Fibroblast of skin of abdomen (primary cell): ENCODE measurements at places on chromosomes 12 and 14.
A peak's percentile ranks its signal among the peaks of the same experiment; 100 is the strongest.

DNA sequence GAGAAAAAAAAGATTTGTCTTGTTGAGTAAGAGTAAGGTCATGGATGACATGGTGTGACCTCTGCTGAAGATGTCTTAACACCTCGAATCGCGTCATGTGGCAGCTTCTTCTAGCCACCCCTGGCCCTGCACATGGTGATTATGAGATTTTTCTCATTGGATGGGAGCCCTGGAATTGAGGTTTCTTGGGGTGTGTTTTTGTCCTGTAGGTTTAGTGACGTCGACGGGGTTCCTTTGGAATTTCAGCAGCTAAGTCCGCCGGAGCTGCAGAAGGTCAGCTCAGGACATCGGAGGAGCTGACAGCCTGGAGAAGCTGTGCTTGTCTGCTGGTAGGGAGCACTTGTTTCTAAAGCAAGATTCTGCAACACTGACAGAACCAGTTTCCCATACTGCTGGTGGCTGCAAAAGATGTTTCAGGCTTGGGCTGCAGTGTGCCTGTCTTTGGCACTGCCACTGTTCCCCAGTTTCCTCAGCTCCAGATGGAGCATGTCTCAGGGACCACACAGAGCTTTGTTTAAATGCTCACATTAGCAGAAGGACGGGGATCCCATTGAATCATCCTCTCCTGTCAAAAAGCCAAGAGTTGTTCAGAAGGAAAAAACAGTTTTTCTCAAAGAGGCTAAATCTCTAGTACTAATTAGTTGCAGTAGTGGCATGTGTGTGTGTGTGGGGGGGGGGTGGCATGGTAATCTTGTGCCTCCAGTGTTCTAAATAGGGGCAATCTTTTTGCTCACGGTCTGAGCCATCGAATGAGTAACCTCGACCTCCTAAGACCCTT lies 5.2 kb upstream of the FOS start:
- DNase-seq, result peak; percentile 84

DNA sequence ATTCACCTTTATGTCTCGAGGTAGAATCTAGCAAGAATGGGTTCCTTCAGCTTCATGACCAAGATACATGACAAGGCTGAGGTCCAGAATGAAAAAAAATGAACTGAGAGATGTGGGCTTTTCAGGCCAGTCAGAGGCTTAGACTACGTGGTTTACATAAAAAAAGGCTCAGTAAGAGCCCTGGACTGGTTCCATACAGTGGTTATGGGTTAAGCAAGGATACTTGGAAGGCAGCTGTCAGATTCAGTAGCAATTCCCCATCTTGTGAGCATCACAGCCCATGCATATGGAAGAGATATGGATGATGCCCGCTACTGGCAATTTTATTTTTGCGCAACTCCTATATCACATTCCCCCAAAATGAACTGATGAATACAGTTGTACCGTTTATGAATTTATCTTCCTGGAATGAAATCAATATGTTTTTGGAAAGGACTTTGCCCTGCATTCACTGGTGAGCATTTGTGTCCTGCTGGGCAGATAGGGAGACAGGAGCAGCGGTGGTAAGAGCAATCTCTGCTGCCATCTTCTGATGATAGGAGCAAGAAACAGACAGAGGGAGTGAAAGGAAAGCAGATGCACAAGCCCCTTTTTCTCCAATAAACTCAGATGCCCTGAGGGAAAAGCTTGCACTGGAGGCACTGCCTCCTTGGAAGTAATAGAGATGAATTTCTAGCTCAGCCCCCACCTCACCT lies 280.4 kb downstream of the GALC start:
- DNase-seq, result peak; percentile 77

- DNase-seq, result peak; percentile 28
Measured at GRCh38 chr14:65210822-65211182, 108.5 kb upstream of the MAX start.

- DNase-seq, result peak; percentile 84
Measured at GRCh38 chr12:103868215-103868614, 27.2 kb upstream of the NT5DC3 start.

- no peak for DNase-seq
Measured at GRCh38 chr12:104761091-104761490, 197.0 kb downstream of the SLC41A2 start.

- DNase-seq, result no peak
Measured at GRCh38 chr12:5921027-5921909, 23.8 kb downstream of the ANO2 start.

DNA sequence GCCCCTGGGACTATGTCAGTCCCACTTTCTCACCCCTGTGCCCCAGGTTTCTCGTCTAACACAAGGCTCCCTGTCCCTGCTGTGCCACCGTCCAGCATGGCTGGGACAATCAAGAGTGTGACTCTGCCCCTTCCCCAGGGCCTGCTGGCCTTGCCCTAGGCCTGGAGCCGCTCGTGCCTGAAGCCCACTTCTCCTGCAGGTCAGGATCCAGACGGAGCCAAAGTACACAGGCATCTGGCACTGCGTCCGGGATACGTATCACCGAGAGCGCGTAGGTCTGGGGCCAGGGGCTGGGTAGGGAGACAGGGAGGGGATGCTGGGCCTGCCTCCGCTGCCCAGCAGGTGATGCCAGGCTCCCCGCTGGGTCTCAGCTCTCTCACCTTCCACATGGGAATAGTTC lies 2.8 kb downstream of the SLC25A47 start:
- no peak for DNase-seq

DNA sequence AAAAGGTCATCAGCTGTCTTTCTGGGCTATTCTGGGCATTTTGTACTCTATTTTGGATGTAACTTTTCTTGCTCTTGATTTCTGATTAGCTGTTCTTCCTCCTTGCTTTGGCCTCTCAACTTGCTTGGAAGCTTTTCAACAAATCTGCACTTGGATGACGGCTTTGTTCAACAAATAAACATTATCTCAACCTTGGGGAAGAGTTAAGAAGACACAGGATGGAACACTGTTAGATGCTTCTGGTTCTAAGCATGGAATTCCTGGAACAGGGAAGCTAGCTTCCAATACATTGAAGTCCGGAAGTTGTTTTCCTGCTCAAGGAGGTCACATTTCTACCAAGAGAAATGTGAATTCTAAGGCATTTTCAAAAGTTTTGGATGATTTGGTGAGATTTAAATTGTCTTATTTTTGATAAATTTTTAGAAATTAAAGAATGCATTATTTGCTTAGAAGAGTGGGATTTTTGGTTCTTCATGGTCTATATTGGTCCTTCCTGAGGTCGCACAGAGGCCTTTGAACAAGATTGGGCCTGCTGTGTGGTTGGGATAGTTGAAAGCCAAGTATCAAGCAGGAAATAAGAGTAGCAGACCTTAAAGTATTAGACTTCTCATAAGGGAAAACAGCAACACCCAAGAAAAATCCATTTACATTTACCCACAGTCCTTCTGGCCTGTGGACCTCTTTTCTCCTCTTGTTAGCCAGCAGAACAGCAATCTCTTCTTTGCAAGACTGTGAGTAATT lies 59.2 kb downstream of the PPFIBP1 start:
- no peak for DNase-seq

DNA sequence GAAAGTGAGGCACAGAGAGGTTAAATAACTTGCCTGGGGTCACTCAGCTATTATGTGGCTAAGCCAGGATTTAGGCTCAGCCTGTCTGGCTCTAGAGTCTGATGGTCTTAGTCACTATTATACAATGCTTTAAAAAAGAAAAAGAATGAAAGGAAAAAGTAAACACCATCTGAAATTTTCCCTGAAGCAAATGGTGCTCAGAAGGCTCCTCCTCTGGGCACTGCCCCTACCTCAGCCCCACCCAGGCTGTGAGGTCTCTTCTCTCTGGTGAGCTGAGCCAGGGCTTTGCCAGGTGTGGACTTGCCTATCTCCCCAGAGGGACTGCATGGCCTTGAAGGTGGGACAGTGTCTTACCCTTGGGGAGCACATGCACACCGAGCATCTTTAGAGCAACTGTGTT lies 117.5 kb upstream of the DYRK2 start:
- no peak for DNase-seq

GRCh38 chr12:5768581-5769196 lies 176.4 kb downstream of the ANO2 start:
- no peak for DNase-seq

DNA sequence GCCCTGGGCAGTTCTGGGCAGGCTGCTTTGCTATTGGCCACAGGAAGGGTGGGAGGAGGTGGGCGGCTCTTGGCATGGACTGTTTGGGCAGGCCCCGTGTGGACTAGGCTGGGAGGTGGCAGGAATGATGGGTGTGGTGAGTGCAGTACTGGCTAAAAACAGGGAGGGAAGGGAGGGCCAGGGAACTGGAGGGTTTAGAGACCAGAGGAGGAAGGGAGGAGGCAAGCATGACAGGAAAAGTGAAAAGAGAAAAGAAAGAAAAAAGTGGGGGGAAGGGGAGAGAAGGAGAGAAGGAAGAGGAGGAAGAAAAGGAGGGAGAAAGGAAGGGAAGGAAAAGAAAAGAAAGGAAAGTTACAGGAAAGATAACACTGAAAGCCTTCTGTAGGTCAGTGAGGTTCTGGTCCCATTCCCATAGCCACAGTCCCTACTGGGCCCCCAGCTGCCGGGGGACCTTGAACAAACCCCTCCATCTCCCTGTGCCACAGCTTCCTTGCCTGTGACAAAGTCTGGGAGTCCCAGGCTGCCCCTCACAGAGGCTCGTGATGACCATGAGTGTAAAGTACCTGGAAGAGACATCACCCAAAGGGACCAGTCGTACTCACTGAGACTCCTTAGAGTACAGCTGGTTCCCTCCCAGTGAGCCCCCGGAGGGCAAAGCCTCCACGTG lies 1.1 kb upstream of the C14orf132 start:
- no peak for DNase-seq

DNA sequence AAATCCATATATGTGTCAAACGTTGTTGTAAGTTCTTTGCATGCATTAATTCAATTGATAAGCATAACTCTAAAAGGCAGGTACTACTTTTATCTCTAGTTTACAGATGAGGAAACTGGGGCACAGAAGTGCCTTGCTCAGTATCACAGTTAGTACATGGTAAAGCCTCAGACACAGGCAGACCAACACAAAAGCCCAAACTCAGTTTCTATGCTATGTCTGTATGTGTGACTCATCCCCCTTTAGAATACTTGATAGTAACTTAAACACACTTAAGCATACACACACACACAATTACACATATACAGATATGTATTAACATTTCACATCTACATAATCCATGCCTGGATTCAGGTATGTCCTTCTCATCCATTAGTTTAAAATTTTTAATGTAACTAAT lies 88.0 kb downstream of the EPS8 start:
- DNase-seq, result peak; percentile 51

DNA sequence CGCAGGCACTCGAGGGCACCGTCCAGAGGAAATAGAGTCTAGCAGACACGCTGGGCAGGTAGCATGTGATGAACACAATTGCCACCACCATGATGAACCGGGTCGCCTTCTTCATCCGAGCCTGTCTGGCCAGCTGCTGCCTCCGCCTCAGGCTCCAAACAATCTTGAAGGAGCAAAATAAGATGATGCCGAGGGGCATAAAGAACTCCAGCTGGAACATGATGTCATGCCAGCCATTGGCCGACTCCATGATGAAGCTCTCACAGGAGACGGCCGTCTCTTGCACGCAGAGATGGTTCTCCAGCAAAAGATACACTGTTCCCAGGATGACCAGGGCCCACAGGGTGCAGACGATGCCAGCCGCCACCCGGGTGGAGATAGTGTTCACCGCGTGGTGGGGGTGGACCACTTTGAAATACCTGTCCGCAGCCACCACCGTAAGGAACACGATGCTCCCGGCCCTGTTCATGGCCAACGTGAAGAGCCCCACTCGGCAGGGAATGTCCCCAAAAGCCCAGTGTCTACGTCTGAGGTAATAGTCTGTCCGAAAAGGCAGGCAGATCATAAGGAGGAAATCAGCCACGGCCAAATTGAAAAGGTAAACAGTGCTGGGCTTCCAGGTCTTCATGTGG lies 945 bp downstream of the HCAR1 start:
- no peak for DNase-seq

GRCh38 chr14:106269029-106269428 lies 742.6 kb downstream of the TMEM121 start:
- DNase-seq, result no peak

- peak; percentile 77 for DNase-seq
Measured at GRCh38 chr14:44316647-44317440, 190.2 kb downstream of the FSCB start.

DNA sequence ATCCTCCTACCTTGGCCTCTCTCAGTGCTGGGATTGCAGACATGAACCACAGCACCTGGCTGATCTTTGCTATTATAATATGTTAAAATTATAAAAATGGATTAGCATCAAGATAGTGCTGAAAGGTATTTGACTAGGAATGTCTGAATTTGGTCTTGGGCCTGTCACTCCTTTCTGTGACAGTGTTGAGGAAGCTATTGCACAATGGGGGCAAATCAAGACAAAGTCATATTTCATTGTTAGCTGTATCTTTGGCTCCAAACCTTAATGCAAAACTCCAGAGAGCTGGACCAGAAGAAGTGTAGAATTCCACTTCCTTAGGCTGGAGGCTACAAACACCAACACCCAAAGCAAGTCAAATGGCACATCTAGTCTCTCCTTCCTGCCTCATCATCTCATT lies 42.2 kb downstream of the ZCRB1 start:
- DNase-seq, result no peak

GRCh38 chr12:119613319-119613936 lies 19.9 kb downstream of the TMEM233 start:
- no peak for DNase-seq

DNA sequence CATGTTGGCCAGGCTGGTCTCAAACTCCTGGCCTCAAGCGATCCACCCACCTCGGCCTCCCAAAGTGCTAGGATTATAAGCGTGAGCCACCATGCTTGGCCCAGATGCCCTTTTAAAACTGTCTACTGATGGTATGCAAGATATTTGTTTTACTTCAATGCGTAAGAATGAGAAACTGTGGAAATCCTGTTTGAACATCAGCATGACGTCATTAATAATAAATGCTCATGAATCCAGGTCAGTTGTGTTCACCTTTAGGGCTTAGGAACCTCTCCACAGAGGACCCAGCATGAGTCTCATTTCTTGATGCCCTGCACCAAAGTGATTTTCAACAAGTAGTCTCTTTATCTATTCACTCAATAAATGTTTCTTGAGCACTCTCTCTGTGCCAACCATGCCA lies 34.5 kb upstream of the FOS start:
- DNase-seq, result no peak

- DNase-seq, result no peak
Measured at GRCh38 chr12:56804169-56804568, 41.0 kb downstream of the HSD17B6 start.

DNA sequence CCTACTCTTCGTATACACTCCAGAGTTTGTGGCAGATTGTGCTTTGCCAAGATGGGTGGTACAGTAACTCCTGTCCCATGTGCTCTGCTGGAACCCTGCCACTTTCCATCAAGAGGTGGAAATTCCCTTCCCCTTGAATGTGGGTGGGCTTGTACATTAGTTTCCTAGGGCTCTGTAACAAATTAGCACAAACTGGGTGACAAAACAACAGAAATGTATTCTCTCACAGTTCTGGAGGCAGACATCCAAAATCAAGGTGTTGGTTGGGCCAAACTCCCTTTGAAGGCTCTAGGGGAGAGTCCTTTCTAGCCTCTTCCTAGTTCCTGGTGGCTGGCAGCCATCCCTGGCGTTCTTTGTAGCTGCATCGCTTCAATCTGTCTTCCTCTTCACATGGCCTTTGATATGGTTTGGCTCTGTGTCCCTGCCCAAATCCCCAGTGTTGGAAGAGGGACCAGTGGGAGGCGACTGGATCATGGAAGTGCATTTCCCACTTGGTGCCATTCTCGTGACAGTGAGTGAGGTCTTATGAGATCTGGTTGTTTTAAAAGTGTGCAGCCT lies 117.5 kb downstream of the VRK1 start:
- DNase-seq, result peak; percentile 4
